ENCODE measurements at places on chromosomes 7 and 10.
A peak's percentile ranks its signal among the peaks of the same experiment; 100 is the strongest.

- DNase-seq = no peak
These were observed 39.3 kb downstream of the TRIM24 start for GRCh38 chr7:138499340-138499739.

GRCh38 chr10:13518076-13518692 is 10.6 kb downstream of the BEND7 start:
- DNase-seq = no peak

- no peak for DNase-seq
These were observed 156.9 kb upstream of the SH2B2 start for GRCh38 chr7:102129636-102130370.

DNA sequence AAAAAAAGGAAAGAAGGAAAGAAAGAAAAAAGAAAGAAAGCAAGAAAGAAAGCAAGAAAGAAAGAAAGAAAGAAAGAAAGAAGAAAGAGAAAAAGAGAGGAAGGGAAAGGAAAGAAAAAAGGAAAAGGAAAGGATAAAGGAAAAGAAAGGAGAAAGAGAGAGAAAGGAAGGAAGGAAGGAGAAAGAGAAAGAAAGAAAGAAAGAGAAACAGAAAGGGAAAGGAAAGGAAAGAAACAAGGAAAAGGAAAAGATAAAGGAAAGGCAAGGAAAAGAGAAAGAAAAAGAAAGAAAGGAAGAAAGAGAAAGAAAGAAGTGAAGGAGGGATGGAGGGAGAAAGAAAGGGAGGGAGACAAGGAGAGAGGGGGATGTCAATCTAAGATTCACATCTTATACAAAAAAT is 20.8 kb upstream of the SFTPA2 start:
- DNase-seq = no peak

GRCh38 chr10:110207011-110207804 is at the start of gene MXI1:
Gene MXI1 (plus strand): TSS chr10:110207605. CDS start chr10:110207809, 204 bp downstream.
- DNase-seq = peak; percentile 78

DNA sequence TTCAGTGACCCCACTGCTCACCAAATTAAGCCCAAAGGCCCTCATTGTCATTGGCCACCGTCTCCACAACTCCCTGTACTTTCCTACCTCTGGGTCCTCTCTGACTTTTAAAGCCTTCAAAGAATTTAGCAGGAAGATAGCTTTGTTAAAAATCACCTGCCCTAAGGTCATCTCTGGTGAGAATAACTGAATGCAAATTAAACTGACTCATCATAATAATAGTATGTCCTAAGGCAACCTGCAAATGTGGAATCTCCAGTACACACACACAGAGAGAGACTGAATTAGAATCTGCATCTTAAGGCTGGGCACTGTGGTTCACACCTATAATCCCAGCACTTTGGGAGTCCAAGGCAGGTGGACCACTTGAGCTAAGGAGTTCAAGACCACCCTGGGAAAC is 24.1 kb downstream of the OAT start:
- DNase-seq = no peak

DNA sequence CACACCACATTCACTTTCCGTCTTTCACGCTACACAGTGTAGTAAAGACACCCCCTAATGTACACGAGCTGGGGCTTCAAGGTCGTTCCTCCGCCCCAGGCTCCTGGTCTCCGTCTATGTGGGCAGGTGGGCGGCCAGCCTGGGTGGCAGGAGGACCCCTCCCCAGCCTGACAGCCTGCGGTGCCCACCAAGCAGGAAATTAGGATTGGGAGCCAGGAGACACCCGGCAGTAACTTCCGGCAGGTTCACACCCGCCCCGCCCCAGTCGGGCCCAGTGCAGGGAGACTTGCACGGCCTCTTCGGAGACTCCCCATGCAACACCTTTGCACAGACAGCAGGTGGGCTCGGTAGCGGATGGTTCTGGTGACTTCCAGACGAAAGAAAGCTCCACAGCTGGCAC is 27.7 kb upstream of the ADGRA1 start:
- DNase-seq = no peak

GRCh38 chr7:114099337-114099736 is 180.5 kb upstream of the PPP1R3A start:
- DNase-seq = no peak

- no peak for DNase-seq
These were observed 238.7 kb downstream of the TCERG1L start for GRCh38 chr10:131072651-131073468.

- DNase-seq = no peak
These were observed 13.9 kb downstream of the MEST start for GRCh38 chr7:130505753-130506152.

GRCh38 chr10:62050893-62051433 is 149.5 kb downstream of the ARID5B start:
- peak; percentile 16 for DNase-seq

DNA sequence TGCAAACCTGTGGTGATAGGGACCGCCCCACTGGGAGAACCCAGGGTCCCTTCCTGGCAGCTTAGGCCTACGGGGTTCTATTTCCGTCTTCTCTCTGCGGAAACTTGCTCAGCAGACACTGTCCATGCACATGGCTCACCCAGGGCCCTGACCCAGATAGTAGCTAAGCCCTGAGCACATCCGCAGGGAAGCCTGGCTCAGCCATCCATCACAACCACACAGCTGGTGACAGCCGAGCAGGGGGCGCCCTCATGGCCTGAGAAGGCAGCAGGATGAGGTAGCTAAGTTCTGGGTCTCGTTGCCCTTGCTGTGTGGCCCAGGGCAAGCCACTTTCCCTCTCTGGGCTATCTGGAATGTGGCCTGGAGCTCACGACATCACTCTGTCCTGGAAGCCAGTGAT is 23.3 kb downstream of the NPTX2 start:
- DNase-seq = no peak

GRCh38 chr10:77635402-77636227 is 2.0 kb downstream of the KCNMA1 start:
- DNase-seq = no peak

- no peak for DNase-seq
These were observed 22.2 kb upstream of the CAMK2B start for GRCh38 chr7:44347546-44348114.

GRCh38 chr7:139829025-139829774 is at the start of gene TBXAS1:
Gene TBXAS1 (plus strand): TSS chr7:139829264. CDS start chr7:139829391, 127 bp downstream.
- DNase-seq = peak; percentile 19

- DNase-seq = peak; percentile 86
These were observed 15.3 kb downstream of the ECHDC3 start for GRCh38 chr10:11757454-11757820.

DNA sequence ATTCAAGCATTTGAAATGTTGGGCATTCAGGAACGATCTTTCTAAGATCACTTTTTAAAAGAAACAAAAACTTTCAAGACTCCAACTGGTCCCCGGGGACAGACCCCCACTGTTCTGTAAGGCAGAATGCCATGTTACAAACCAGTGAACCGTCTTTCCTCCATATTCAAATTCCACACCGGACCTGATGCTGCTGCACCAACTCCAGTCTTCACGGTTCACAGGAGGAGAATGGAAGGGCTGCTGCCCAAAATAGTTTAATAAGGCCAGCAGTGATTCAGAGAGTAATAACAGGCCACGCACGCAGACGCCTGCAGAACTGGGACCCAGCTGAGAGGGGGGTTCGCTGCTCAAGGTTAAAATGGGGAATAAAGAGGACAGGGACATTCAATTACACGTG is 47.2 kb downstream of the OSBPL3 start:
- no peak for DNase-seq

DNA sequence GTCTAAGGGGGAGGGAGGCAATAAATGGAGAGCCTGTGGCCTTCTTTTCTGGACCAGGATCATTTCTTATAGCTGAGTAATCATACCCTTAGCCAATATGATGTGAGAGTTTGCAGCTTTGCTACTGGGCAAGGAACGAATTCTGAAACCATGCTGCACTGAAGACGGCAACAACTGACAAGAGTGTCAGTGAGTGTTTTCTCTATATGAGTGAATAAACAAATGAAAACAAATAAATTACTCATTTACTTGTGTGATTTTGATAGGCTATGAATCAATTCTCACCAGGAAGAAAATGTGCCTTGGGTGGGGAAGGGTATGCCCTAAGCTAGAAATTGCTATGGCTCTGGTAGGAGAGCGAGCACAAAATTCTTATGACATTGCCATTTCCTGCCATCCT is 79.4 kb upstream of the LRRN3 start:
- no peak for DNase-seq

GRCh38 chr10:24873281-24873683 is 79.1 kb downstream of the PRTFDC1 start:
- DNase-seq = no peak

DNA sequence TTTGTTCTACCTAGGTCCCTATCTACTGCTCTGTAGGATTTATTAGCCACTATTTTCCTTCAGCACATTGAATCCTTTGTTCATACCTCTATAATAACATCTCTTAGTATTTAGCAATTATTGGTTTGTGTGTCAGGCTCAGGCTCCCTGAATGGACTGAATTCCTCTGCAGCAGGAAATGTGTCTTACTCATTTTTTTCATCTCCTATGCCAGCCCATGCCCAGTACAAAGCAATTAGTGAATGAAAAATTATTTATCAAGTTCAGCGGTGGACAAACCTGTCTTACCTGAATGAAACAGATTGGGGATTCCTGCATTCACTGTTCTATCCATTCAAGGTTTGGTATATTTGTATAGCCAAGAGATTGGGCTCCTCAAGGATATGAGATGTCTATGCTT is 53.7 kb downstream of the C1GALT1 start:
- DNase-seq = no peak

DNA sequence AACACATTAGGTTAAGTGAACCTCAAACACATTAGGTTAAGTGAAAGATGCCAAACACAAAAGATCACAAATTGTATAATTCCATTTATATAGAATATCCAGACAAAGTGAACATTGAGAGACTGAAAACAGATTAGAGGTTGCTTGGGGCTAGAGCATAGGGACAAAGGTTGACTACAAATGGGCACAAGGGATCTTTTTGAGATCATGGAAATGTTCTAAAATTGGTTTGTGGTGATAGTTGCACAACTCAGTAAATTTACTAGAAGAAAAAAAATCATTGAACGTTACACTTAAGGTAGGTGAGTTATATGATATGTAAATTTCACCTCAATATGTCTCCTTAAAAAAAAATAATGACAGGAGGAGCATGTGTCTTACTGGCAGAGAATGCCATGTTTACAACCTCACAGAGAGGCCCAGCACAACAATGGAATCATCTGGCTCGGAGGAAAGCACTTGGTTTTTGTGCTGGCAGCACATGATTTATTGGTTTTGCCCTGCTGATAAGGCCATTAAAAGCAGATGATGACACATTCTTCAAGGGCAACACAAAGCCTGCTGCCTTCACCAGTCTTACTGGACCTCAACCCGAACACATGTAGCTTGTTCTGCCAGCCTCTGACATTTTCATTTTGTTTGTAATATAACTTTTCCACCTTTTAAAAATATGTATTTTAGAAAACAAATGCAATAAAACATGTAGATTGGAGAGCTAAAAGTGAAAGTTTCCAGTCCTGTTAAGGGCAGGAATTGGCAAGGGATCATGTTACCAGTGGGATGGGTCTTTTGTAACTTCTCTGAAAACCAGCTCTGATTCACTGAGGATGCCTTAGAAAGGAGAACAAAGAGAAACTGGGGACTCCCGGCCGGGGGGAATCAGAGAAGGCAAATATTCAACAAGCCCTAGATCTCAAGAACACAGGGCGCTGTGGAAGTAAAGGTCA is 11.9 kb upstream of the LMOD2 start:
- DNase-seq = peak; percentile 13

DNA sequence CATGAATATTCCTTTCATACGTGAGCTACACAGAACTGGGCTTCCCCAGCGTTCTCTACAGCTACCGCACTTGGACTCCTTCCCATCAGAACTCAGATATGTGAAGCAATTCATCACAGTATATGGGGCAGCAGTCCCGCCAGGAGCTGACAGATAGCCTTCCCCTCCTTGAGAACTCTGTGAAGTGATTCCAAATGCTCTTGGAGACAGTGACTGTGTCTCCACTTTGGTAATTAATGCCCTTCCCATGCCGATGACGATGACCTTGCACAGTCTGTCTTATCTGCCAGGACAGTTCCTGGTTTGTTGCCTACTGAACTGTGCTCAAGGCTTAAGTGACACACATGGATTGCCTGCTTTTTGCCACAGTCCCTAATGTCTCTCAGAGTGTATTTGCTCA is 75.0 kb upstream of the AFAP1L2 start:
- DNase-seq = no peak

DNA sequence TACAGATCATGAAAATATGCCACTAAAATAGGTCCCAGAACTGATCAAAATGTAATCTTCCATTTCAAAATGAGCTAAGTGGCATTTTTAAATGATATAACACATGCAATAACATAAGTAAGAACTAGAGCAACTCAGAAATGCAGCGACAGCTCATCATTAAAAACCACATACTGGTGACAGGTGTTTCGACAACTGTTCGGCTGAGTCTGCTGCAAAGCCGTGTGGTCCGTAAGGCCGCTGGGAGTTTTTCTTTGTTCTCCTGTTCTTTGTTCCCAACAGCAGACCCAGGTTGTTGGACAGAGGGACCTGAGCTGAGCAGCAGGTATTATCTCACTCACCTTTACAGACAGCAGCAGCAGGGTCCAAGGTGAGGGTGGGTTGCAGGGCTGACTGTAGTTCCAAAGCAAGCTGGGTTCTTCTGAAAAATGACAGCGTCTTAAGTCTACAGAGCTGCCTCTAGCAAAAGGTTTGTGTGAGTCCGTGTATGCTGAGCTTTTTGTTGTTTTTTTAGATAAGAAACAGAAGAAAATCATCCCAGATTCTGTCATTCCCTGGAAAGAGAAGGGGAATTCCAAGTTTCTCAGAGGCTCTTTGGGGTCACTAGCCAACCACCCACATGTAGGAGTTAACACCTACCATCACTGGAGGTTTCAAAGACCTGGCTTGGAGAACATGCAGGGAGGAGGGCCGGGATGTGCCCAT is 45.4 kb upstream of the MACROH2A2 start:
- DNase-seq = no peak

DNA sequence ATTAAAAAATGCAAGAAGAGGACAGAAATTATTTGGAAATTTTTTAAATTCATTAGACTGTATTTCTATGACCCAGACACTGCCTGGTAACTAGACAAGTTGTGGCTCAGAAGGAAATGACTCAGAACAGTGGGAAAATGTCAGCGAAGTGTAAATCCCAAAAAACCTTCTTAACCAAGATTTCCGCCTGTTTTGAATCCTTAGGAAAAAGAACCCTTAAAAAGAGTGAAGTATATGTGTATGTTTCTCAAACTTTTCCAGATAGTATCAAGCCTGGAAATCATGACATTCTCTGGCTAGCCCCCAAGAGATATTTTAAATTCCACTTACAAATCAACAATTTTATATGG is 42.7 kb upstream of the PLXNA4 start:
- DNase-seq = no peak

- DNase-seq = no peak
These were observed 3.8 kb upstream of the CRCP start for GRCh38 chr7:66110856-66111255.

- no peak for DNase-seq
These were observed 9.9 kb upstream of the TEX36 start for GRCh38 chr10:125692601-125693523.

- no peak for DNase-seq
These were observed 169.2 kb upstream of the WNT16 start for GRCh38 chr7:121159553-121159952.
